Activated CD4-positive, alpha-beta T cell treated with anti-CD3 and anti-CD28 coated beads, Interleukin-2, amount 10 ng/mL, durations not matched to agents 7 days and 5 days (primary cell): ENCODE measurements at places on chromosomes 5 and 9. TPM values are rescaled to one million over a fixed set of nuclear protein-coding genes. Genes with fewer than 3 reads are reported as not detected.

TEK gene
- total RNA-seq: not detected

GPR21 gene
- 1.3 TPM for total RNA-seq

DPYSL3 gene
- total RNA-seq: not detected

TMC1 gene
- total RNA-seq: not detected

SLC6A7 gene
- total RNA-seq: not detected

NR5A1 gene
- not detected for total RNA-seq

GPBP1 gene
- 104 TPM for total RNA-seq

SLC6A3 gene
- total RNA-seq: not detected
